Kidney epithelial cell (primary cell): ENCODE measurements at places on chromosomes 13 and 19.

DNA sequence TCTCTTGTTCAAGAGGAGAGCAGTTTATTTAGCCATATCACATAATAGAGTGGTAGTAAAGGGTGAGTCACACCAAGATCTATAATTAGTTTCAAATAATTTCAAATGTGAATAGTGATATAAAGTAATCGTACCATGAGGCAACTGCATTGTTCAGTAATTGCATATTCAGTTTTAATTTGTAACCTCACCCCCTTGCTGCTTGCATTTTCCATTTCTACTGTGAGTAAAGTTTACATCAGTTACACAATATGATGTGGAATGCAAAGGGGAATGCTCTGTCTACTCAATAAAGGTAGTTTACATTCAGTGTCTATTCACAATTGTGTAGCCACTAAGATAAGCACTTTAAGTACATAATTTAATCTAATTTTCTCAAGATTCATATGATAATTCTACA is 1695.7 kb upstream of the SPRY2 start:
- DNase-seq = no peak

DNA sequence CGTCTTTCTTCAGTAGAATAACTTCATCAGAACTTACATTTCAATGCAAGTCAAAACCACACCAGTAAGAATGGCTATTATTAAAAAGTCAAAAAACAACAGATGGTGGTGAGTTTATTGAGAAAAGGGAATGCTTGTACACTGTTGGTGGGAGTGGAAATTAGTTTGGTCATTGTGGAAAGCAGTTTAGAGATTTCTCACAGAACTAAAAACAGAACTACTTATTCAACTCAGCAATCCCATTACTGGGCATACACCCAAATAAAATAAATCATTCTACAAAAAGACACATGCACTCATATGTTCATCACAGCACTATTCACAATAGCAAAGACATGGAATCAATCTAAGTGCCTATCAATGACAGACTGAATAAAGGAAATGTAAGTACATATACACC is 231.2 kb downstream of the NHLRC3 start:
- no peak for DNase-seq

- no peak for DNase-seq
Observed at GRCh38 chr19:40139533-40140287, 49.0 kb upstream of the ZNF780A start.

GRCh38 chr13:25059958-25060357 is 36.0 kb upstream of the PABPC3 start:
- DNase-seq = no peak

- DNase-seq = no peak
Observed at GRCh38 chr13:40469581-40470310, 196.7 kb downstream of the FOXO1 start.

- DNase-seq = no peak
Observed at GRCh38 chr19:4914736-4915501, 5.6 kb downstream of the UHRF1 start.

GRCh38 chr19:31338069-31338776 is 11.0 kb downstream of the TSHZ3 start:
- DNase-seq = no peak
